ENCODE measurements at places on chromosomes 3 and 15. TPM values are rescaled to one million over a fixed set of nuclear protein-coding genes. Genes with fewer than 3 reads are reported as not detected.

ZNF501 gene
- total RNA-seq: 26.0 TPM

GHSR gene
- not detected for total RNA-seq

DNA sequence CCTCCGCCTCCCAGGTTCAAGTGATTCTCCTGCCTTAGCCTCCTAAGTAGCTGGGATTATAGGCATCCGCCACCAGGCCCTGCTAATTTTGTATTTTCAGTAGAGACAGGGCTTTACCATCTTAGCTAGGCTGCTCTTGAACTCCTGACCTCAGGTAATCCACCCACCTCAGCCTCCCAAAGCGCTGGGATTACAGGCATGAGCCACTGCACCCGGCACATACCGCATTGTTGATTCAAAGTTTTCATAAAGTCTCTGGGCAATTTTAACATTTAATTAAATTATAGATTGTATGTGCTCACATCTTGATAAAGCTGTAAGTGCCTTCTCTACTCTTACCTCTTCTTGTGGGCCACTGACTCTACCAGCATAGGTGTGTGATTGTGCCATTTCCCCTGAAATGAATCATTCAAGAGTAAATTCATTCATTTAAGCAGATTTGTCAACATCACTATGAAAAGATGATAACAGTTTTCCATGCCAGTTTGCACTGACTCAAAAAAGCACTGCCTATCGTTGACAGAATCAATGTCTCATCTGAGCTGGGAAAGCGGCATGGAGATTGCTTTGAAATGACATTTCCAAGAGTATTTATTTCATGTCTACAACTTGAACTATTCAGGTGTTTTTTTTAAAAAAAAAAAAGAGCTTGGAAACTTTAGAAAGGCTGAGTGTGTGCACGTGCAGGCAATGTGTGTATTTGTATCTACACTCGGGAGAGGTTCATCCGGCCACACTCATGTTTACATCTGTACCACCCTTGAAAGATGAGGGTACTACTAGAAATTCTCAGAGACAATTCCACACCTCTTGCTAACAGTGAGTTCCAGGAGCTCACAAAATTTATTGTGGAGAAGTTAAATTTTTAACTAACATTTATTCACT, 3.5 kb downstream of the BCL2A1 start:
- H3K36me3 ChIP-seq: no peaks in the 10 kb centered on the region
- H3K4me3 ChIP-seq: no peak overlapping the region
- no peaks in the 10 kb centered on the region for H3K4me1 ChIP-seq
- no peaks in the 10 kb centered on the region for H3K27me3 ChIP-seq

DNA sequence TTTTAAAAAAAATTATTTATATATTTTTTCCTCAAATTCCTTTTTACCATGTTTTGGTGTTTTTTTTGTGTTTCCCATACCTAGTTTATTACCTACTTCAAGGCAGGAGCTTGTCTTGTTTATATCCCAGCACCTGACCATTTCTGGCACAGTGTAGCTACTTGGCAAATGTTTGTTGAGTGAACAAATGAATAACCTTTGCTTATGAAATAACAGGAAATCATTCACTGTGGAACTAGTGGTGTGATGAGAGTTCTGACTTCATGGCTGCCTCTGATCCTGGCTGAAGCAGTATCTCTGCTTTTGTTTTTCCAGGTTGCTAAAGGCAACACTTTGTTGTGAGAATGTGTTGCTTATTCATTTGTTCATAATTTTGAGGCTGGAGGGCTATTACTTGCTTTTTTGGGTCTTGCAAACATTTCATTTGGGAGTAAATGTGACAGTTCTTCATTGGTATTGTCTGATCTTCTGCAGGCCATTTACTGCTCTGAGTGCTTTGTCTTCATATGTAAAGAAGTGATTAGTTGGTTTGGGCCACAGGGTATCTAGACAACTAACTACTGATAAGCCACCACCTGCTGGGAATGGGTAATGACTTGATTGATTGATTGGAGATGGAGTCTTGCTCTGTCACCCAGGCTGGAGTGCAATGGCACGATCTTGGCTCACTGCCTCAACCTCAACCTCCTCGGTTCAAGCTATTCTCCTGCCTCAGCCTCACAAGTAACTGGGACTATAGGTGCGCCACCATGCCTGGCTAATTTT, 5.7 kb downstream of the RAD54L2 start:
- H3K27me3 ChIP-seq: no peaks in the 10 kb centered on the region
- H3K4me3 ChIP-seq: no peak overlapping the region
- H3K4me1 ChIP-seq: no peaks in the 10 kb centered on the region
- no peak overlapping the region for H3K27ac ChIP-seq
- no peaks in the 10 kb centered on the region for H3K36me3 ChIP-seq
- DNase-seq: no peak

FBXL2 gene
- total RNA-seq: 10.2 TPM

Measured in uterus (tissue), 4 donors.